Right cardiac atrium (tissue), 5 donors: ENCODE measurements at places on chromosomes 13 and 19. TPM values are rescaled to one million over a fixed set of nuclear protein-coding genes. Genes with fewer than 3 reads are reported as not detected.

Gene SPIB
- total RNA-seq: 0.29 TPM

Gene TLE6
- total RNA-seq: 1.4 TPM

Gene RDH8
- not detected for total RNA-seq

Gene KIR3DL2
- total RNA-seq: not detected

DNA sequence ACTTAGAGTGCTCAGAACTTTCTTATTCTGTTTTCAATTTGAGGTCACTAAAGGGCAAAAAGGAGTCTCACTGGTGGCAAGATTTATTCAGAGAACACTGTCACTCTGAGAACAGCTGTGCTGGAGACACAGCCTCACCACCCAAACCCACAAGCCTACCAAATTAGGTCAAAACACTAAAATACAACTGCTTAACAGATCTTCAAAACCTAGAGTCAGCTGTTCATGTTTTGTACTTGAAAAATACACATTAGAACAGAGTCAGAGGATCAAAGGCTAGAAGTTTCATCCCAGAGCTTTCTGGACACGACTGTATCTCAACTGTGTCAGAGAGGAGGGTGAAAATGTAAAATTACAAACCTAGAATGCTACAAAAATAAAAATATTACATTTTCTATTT is 89.3 kb downstream of the MIPEP start:
- DNase-seq: no peak

DNA sequence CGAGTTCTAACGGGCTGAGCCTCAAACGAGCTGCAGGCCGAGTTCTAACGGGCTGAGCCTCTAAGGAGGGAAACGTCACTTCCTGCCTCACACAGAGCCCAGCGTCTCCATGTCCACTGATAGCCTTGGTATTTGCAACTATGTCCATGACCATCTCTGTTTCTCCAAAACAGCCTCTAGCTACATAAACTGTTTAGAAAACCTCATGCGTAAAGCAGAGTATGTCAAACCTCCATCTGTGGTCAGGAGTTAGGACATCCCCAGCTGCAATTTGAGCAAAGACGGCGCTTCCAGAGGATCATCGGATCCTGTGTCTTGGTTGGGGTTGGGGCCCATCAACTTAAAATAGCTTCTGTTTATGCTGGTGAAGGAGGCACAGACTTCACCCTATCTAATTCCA is 20.8 kb downstream of the RASA3 start:
- no peak for DNase-seq

DNA sequence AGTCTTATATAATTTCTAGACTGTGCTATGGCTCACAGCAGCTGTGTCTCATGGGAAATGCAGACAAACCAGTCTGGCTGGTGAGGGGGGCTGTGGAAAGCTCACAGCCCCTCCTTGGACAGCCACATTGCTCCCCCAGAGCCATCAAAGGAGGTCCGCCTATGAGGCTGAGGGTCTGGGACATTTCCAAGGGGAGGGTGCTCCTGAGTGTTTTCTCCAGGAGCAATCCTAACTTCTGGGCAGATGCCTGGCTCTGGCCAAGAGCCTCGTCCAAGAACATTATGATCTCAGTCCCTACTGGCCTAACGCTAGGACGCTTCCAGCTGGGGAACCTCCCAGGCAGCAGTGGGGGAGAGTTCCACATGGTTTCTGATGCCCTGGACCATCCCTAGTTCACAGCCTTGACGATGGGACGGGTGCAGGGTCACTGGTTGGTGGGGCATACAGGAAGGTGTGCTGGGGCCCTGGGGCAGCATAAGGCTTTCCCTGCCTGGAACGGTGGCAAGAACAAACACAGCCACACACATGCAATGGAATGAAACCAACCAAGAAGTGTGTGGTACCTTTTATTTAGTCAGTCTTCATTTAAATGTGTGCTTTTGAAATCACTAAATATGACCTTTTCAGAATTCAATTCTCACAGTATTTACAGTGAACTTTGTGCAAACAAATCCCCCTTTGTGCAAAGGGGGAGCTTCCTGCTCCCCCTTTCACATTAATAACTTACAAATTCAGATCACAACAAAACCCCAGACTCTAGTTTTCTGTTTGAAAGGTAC is 60.6 kb downstream of the CDADC1 start:
- DNase-seq: peak; percentile 90

GRCh38 chr19:37007587-37008220 is 70.5 kb upstream of the ZNF420 start:
- peak; percentile 92 for DNase-seq

GRCh38 chr19:3012621-3013262 is 16.3 kb downstream of the TLE2 start:
- DNase-seq: no peak

GRCh38 chr13:49351871-49352270 is 92.0 kb downstream of the CAB39L start:
- no peak for DNase-seq

DNA sequence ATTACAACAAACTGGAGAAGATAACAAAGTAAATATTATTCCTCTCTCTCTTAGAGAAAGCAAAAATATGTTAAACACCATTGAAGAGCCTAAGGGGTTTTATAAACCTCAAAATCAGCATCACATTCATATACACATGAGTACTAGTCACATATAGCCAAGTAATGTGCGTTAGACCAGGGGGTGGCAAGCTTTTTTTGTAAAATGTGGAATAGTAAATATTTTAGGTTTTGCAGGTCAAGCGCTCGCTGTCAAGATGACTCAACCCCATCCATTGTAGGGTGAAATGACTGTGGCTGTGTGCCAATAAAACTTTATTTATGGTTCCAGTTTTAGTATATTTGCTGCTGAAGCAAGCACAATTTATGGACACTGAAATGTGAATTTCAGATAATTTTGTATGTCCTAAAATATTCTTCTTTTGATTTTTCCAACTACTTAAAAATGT is 21.7 kb downstream of the RFX2 start:
- no peak for DNase-seq

GRCh38 chr13:101127741-101128353 is 288.5 kb downstream of the NALCN start:
- DNase-seq: no peak

- no peak for DNase-seq
Observed at GRCh38 chr19:31114585-31114984, 234.7 kb downstream of the TSHZ3 start.
